ENCODE measurements at places on chromosomes 13 and 19.

DNA sequence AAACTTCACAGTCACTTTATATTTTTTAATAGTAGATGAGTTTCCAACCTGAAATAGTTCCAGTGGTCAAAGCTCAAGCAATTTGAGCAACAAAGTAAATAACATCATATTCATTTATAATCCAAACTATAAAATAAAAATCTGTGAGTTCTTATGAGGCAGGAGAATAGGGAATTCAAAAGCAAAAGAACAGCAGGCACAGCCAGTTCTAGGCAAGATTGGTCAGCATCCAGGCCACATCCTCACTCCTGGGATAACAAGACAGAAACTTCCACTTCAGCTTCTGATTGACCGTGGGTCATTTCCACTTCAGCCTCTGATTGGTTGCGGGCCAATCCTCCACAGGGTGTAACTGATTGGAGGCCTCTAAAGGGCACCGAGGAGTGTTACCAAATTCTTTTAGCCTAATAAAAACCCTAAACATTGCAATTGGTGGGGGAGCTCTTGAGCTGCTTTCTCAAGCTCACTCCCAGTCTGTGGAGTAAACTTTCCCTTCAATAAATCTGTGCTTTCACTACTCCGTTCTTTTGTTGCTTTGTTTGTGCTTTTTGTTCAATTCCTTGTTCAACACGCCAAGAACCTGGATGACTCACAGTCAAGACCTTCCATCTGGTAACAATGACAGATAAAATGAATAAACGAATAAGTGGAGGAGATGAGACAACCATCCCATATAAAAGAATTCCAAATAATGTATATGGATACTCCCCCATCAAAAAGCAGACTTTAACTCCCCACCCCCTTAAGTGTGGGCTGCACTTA, 42.6 kb upstream of the AMER2 start:
- H3K27ac ChIP-seq = no peak overlapping the region
- H3K4me3 ChIP-seq = no peak overlapping the region
- no peaks in the 10 kb centered on the region for H3K36me3 ChIP-seq
- no peaks in the 10 kb centered on the region for H3K27me3 ChIP-seq
- no peak for DNase-seq
- H3K4me1 ChIP-seq = 0 out of 2 replicates have a peak, but pooled peaks cover 6% of the 10 kb centered on the region

DNA sequence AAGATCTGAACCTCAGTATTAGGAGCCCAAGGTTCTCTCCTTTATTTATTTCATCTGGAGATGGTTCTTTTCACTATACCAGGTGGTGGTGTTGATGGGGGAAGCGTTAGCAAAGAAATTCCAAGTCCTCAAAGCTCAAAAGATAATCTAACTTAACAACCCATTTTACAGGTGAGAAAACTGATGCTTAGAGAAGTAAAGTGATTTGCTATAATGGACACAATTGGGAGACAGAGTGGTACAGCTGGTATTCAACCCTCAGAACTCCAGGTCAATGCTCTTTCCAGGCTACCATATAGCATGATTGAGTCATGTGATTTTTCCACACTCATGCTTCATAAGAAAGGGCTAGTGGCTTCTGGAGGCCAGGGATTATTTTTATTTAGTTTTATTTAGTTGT, 25.0 kb upstream of the URAD start:
- no peak overlapping the region for H3K4me3 ChIP-seq
- H3K36me3 ChIP-seq = no peaks in the 10 kb centered on the region
- H3K27me3 ChIP-seq = no peaks in the 10 kb centered on the region
- H3K27ac ChIP-seq = no peak overlapping the region
- DNase-seq = no peak

GRCh38 chr13:47472516-47472915, 528.6 kb downstream of the SUCLA2 start:
- no peak for DNase-seq
- H3K27ac ChIP-seq = no peak overlapping the region
- H3K4me1 ChIP-seq = peaks cover 3% of the 10 kb centered on the region
- H3K36me3 ChIP-seq = no peaks in the 10 kb centered on the region
- H3K27me3 ChIP-seq = no peaks in the 10 kb centered on the region

- DNase-seq = no peak
- no peak overlapping the region for H3K27ac ChIP-seq
- no peak overlapping the region for H3K4me3 ChIP-seq
- H3K36me3 ChIP-seq = no peaks in the 10 kb centered on the region
Measured at GRCh38 chr13:73335944-73336343, 277.1 kb downstream of the KLF5 start.

DNA sequence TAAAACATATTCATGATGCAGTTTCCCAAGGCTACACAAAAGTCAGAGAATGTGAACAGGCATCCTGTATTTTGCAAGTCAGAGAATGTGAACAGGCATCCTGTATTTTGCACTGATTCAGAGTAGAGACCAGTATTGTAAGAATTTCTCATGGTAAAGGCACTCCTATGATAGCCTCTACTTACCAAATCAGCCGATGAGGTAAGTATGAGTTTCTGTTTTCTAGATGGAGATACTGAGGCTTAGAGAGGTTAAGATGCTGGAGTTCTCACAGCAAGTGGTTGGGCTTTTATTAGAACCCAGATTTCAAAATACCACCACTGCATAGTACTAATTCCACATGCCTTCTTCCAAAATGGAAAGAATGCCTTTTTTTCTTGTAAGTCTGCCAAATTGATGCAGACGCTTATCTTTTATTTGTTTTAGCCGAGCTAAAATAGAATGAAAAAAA, 12.3 kb downstream of the TPT1 start:
- H3K4me1 ChIP-seq = no peaks in the 10 kb centered on the region
- no peak overlapping the region for H3K27ac ChIP-seq
- no peak for DNase-seq
- H3K4me3 ChIP-seq = no peak overlapping the region
- no peaks in the 10 kb centered on the region for H3K36me3 ChIP-seq
- no peaks in the 10 kb centered on the region for H3K27me3 ChIP-seq

DNA sequence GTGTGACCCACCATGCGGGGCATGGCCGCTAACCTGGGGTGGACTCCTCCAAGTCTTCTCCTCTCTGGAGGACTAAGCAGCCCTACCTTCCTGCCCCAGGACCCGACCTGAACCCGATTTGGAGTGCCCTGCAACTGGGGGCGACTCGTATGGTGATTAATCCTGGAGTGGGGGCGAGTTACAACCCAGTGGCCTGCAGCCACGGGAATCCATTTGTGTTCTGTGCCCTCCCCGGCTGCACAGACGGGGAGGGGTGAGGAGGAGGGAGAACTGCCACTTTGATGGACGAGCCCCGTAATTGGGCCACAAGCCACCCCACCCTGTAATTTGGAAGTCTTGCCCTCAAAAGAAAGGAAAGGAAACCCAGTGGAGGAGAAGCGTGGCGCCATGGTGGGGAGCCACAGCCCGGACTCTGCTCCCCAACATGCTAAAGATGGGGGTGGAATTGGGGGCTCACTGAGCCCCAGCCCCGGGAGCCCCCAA, 18.0 kb downstream of the PRR36 start:
- H3K27ac ChIP-seq = no peak overlapping the region
- peaks cover 4% of the 10 kb centered on the region for H3K4me1 ChIP-seq
- peaks cover 6% of the 10 kb centered on the region for H3K27me3 ChIP-seq
- H3K4me3 ChIP-seq = no peak overlapping the region
- no peaks in the 10 kb centered on the region for H3K36me3 ChIP-seq
- no peak for DNase-seq

- H3K36me3 ChIP-seq = no peaks in the 10 kb centered on the region
- DNase-seq = no peak
- peaks cover 28% of the 10 kb centered on the region for H3K4me1 ChIP-seq
- H3K4me3 ChIP-seq = peak overlapping the region; percentile 90
Measured at GRCh38 chr19:47230054-47230920, 712 bp downstream of the BBC3 start.

GRCh38 chr13:75657111-75657510, 21.0 kb downstream of the LMO7 start:
- H3K4me3 ChIP-seq = no peak overlapping the region
- H3K4me1 ChIP-seq = no peaks in the 10 kb centered on the region
- DNase-seq = no peak
- H3K27me3 ChIP-seq = no peaks in the 10 kb centered on the region

GRCh38 chr19:17739121-17739875, 12.0 kb upstream of the FCHO1 start:
- H3K4me1 ChIP-seq = peaks cover 2% of the 10 kb centered on the region
- no peak for DNase-seq
- no peak overlapping the region for H3K4me3 ChIP-seq
- no peak overlapping the region for H3K27ac ChIP-seq
- peaks cover under 1% of the 10 kb centered on the region for H3K36me3 ChIP-seq

GRCh38 chr19:49196527-49197240, 39.1 kb downstream of the TRPM4 start:
- H3K4me3 ChIP-seq = no peak overlapping the region
- H3K4me1 ChIP-seq = no peaks in the 10 kb centered on the region
- H3K36me3 ChIP-seq = no peaks in the 10 kb centered on the region
- no peaks in the 10 kb centered on the region for H3K27me3 ChIP-seq
- H3K27ac ChIP-seq = no peak overlapping the region

- H3K27me3 ChIP-seq = no peaks in the 10 kb centered on the region
- no peaks in the 10 kb centered on the region for H3K4me1 ChIP-seq
- H3K36me3 ChIP-seq = no peaks in the 10 kb centered on the region
- no peak overlapping the region for H3K4me3 ChIP-seq
- no peak overlapping the region for H3K27ac ChIP-seq
- no peak for DNase-seq
Measured at GRCh38 chr13:28564030-28564429, 69.1 kb upstream of the FLT1 start.

DNA sequence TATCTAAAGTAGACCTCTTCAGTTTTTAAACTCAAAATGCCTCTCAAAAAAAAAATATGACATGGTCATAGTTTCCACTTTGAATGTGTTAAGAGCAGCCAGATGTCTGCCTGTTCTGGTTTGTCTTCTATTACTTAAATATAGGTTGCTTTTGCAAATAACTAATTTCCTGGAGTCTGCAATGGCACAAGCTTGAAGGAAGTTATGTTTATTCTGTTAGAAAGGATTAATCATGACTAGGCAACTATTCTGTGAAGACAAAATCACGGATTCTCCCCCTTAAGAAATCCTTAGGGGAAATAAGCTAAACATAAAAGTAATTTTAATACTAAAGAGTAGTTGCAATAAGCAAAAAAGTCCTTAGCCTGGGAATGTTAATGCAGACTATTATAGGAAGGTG, 26.3 kb downstream of the SKA3 start:
- no peak overlapping the region for H3K4me3 ChIP-seq
- peaks cover 2% of the 10 kb centered on the region for H3K4me1 ChIP-seq
- H3K27ac ChIP-seq = no peak overlapping the region
- peaks cover 25% of the 10 kb centered on the region for H3K36me3 ChIP-seq
- DNase-seq = no peak

DNA sequence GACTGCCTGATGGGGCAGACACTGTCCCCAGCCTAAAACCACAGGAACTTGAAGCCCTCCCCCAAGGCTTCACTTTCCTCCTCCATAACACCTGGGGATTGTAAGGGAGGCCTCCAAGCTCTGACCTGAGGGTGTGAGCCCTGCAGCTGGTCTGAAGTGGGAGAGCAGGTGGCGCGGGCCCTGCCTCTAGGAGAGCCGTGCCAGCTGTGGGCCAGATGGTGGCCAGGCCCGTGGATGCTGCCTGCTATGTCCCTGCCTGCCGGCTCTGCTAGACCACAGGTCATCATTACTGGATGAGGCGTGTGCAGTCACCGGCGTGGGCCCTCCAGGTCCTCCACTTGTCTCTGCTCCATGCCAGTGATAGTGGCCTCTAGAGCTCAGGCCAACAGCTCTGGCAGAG, 3.5 kb upstream of the KLHL26 start:
- no peak for DNase-seq
- no peak overlapping the region for H3K27ac ChIP-seq
- no peaks in the 10 kb centered on the region for H3K36me3 ChIP-seq
- no peaks in the 10 kb centered on the region for H3K27me3 ChIP-seq

GRCh38 chr13:84648069-84648640, 765.9 kb upstream of the SLITRK1 start:
- H3K36me3 ChIP-seq = peaks cover 3% of the 10 kb centered on the region
- no peak overlapping the region for H3K4me3 ChIP-seq
- H3K4me1 ChIP-seq = no peaks in the 10 kb centered on the region
- H3K27me3 ChIP-seq = no peaks in the 10 kb centered on the region

DNA sequence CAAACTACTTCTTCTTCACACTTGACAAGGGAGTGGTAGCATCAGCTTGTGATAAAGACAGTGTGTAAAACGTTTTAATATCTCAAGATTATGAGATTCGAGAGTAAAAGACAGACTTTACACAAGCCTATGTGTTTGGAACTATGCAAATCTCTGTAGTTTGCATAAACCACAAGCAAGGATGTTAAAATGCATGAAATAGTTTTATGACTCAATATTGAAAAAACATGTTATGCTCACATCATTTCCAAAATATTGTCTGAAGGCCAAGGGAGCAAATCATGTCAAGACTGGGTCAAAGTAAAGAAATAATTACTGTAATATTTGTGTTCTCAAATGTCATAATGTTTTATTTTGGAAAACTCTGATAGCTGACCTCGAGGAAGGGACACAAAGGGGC, 316.8 kb upstream of the KLF12 start:
- H3K36me3 ChIP-seq = no peaks in the 10 kb centered on the region
- H3K4me3 ChIP-seq = no peak overlapping the region
- H3K27me3 ChIP-seq = no peaks in the 10 kb centered on the region
- DNase-seq = no peak

DNA sequence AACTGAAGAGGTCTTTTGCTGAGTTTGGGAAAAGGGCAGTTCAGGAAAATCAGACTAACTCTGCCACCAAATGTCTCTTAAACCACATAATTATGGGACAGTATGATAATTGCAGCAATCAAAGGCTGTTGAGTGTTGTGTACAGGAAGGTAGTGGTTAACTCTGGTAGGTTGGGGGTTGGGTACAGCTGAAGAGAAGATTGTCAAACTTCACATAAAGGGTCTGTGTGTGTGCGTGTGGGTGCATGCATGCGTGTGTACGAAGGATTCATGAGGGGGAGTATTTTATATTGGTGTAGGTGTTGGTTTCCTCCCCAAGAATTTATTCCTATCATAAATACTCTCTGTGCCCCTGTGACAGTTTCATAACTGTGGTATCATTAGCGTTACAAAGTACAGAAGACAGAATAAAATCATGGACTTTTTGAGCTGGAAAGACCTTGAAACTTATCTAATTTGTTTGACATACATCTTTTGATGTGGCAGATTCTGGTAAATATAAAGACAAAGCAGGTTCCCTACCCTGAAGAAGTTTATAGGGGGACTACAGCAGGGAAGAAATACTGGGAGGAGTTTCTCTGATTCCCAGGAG, 94.1 kb downstream of the PCCA start:
- no peak for DNase-seq
- H3K36me3 ChIP-seq = no peaks in the 10 kb centered on the region
- H3K4me3 ChIP-seq = no peak overlapping the region
- peaks cover 6% of the 10 kb centered on the region for H3K4me1 ChIP-seq
- H3K27ac ChIP-seq = no peak overlapping the region

Measured in H1 (cell line).